ENCODE measurements at places on chromosomes 1 and 21. TPM values are rescaled to one million over a fixed set of nuclear protein-coding genes. Genes with fewer than 3 reads are reported as not detected.

- peaks cover 16% of the 10 kb centered on the region for H3K4me1 ChIP-seq
- no peak overlapping the region for H3K27ac ChIP-seq
- H3K36me3 ChIP-seq, result peaks cover 9% of the 10 kb centered on the region
Observed at GRCh38 chr1:28326984-28327383, 1.9 kb upstream of the MED18 start.

Gene GUK1
- total RNA-seq, result 179 TPM

DNA sequence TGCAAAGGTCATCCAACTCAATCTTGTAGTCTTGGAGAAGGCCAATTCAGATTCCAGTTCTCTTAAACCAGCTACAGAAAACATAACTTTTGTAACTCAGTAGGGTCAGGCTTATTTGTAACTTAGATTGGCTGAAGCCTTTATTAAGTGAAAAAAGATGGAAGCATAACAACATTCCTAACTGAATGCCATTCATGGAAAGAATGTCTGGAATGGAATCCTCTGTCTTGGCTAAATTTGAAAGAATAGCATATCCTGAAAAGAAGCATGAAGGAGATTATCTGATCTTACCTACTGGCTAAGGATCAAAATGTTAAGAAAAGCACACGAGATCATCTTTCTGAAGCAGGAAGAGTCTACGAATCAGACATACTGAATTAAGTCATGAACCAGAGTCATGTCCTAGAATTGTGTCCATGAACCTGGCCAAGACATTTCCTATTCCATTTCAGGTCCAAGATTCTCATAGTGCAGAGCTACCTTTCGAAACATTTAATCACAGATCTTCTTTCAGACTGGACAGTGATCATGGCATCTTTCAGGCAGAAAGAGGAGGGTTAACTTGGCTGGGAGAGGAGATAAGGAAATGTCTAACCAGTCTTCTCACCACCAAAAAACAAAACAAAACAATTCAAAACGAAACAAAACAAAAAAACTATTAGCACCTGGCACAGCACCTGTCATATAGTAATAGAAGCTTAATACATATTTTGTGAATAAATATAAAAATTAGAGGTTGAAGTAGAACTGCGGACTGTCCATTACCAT is 75.6 kb downstream of the XCL2 start:
- DNase-seq, result no peak
- no peaks in the 10 kb centered on the region for H3K36me3 ChIP-seq
- no peak overlapping the region for H3K27ac ChIP-seq
- no peak overlapping the region for H3K4me3 ChIP-seq

Gene TFB2M
- 12.0 TPM for total RNA-seq
